SJCRH30 (cell line): ENCODE measurements at places on chromosomes 7 and 10.

- no peaks in the 10 kb centered on the region for H3K36me3 ChIP-seq
- H3K27me3 ChIP-seq: peaks cover 3% of the 10 kb centered on the region; the same call in 1 of the 2 replicates
- no peak overlapping the region for H3K27ac ChIP-seq
- no peak for DNase-seq
- no peak overlapping the region for H3K4me3 ChIP-seq
- peaks cover 11% of the 10 kb centered on the region for H3K4me1 ChIP-seq
Observed at GRCh38 chr7:106061301-106061979, 50.7 kb downstream of the SYPL1 start.

- peaks cover 19% of the 10 kb centered on the region for H3K4me1 ChIP-seq
- H3K27ac ChIP-seq: no peak overlapping the region
- no peaks in the 10 kb centered on the region for H3K27me3 ChIP-seq
- no peaks in the 10 kb centered on the region for H3K36me3 ChIP-seq
Observed at GRCh38 chr10:129946859-129947258, 17.2 kb downstream of the EBF3 start.

GRCh38 chr7:46389146-46389545 lies 468.1 kb upstream of the IGFBP3 start:
- no peak for DNase-seq
- no peaks in the 10 kb centered on the region for H3K36me3 ChIP-seq
- no peaks in the 10 kb centered on the region for H3K4me1 ChIP-seq
- H3K27ac ChIP-seq: no peak overlapping the region
- H3K4me3 ChIP-seq: no peak overlapping the region

DNA sequence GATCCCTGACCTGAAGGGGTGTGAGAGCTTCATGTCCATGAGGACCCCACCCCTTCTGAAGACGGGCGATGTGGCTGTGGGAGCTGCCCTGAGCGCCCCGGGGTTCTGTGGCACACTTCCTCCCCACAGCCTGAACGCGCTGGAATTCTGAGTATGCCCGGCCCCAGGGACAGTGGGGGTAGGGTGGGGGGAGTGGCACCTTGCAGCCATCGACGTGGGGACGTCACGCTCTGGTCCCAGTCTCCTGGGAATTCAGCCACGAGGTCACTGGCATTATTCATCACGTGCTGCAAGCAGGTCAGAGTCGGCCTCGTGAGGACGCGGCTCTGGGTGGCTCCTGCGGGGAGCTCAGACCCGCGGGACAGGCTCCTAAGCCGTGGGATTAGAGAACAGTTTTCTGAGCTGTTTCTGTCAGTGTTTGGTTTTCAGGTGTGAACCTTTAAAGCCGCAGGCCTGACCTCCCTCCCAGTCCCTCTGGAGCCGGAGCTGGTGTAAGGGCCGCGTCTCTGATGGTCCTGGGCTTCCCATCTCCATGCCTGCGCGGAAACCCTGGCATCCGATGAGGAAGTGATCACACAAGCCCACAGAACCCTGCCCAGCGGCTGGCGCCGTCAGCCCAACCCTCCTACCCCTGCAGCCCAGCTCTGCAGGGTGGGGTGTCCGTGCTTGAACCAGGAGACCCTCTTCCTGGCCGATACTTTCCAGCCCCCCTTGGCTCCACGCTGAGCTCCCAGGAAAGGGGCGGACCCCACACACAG lies 16.1 kb downstream of the GPR146 start:
- no peaks in the 10 kb centered on the region for H3K36me3 ChIP-seq
- H3K4me3 ChIP-seq: no peak overlapping the region
- H3K27me3 ChIP-seq: no peaks in the 10 kb centered on the region
- no peak overlapping the region for H3K27ac ChIP-seq
- no peak for DNase-seq

DNA sequence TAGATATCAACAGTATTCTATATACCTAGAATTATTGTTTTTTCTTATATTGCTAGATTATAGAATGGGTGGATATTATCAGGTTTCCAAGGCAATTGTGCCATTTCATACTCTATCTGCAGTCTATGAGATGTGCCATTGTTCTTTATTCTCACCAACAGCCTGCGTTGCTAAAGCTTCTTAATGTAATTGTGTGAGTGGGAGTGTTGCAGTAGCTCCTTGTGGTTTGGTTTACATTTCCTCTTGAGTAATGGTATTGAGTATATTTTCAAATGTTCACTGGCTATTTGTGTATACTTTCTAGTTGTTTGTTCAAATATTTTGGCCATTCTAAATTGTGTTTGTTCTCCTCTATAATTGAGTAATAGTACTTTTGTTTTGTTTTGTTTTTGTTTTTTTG lies 199.2 kb downstream of the TFEC start:
- DNase-seq: no peak
- no peak overlapping the region for H3K4me3 ChIP-seq
- no peaks in the 10 kb centered on the region for H3K36me3 ChIP-seq
- no peak overlapping the region for H3K27ac ChIP-seq

DNA sequence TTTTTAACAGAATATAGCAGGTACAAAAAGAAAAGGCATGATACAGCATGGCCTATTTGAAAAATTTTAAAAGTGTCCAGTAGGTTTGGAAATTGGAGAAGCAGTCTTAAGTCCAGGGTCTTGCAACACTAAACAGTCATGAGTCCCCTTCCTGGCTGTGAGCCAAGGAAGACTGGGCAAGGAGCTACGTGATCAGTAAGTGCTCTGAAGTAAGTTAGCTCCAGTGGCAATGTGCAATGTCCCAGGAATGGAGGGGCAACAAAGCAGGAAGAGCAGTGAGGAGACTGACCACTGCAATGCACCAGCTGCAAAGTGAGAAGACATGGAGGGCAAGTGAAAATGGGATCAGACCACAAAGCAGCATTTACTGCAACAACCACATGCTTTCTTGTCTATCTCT lies 72.9 kb upstream of the GRID1 start:
- DNase-seq: peak; percentile 13
- H3K27ac ChIP-seq: no peak overlapping the region
- peaks cover 47% of the 10 kb centered on the region for H3K36me3 ChIP-seq
- H3K4me1 ChIP-seq: no peaks in the 10 kb centered on the region
- H3K4me3 ChIP-seq: no peak overlapping the region

DNA sequence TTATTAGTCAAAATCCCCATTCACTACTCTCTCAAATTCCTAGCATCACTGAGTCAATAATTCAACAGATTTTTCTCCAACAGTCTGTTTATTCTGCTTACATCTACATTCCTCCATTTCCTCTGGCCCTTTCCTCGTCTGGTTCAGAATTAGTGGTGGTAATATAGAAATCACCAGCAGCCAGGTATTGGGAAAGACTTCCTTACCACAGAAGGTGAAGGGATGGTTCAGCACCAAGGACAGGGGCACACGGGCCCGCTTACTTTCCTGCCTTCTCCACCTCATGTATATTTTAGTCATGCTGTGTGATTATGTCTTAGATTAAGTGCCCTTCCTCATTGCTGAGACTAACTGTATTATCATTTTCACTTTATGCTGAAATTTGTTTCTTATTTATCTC lies 70.4 kb upstream of the APBB1IP start:
- H3K4me1 ChIP-seq: no peaks in the 10 kb centered on the region
- H3K4me3 ChIP-seq: no peak overlapping the region
- no peak overlapping the region for H3K27ac ChIP-seq
- DNase-seq: peak; percentile 44
- H3K27me3 ChIP-seq: no peaks in the 10 kb centered on the region
- H3K36me3 ChIP-seq: no peaks in the 10 kb centered on the region

DNA sequence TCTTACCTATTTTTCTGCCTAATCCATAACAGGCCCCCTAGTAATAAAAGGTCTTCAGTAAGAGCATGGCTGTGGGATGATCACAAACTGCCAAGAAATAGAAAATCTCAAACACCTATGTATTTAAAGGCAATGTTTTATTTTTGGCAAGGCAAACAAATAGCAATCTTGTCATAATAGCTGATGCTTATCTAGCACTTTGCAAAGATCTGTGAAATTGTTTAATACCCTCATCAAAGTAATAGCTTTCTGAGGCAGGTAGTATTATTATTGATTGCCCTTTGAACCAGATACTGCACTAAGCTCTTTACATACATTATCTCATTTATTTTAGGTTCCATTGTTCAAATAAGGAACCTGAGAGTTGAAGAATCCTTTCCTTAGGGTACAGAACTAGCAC lies 1.6 kb upstream of the CADPS2 start:
- no peaks in the 10 kb centered on the region for H3K36me3 ChIP-seq
- no peak for DNase-seq
- peaks cover 3% of the 10 kb centered on the region; the same call in 1 of the 2 replicates for H3K27me3 ChIP-seq
- no peaks in the 10 kb centered on the region for H3K4me1 ChIP-seq
- no peak overlapping the region for H3K27ac ChIP-seq
- no peak overlapping the region for H3K4me3 ChIP-seq

GRCh38 chr7:140059273-140060242 lies 3.2 kb downstream of the PARP12 start:
- H3K4me1 ChIP-seq: peaks cover 11% of the 10 kb centered on the region
- H3K27ac ChIP-seq: no peak overlapping the region
- no peak overlapping the region for H3K4me3 ChIP-seq
- peaks cover 3% of the 10 kb centered on the region; the same call in 1 of the 2 replicates for H3K27me3 ChIP-seq

DNA sequence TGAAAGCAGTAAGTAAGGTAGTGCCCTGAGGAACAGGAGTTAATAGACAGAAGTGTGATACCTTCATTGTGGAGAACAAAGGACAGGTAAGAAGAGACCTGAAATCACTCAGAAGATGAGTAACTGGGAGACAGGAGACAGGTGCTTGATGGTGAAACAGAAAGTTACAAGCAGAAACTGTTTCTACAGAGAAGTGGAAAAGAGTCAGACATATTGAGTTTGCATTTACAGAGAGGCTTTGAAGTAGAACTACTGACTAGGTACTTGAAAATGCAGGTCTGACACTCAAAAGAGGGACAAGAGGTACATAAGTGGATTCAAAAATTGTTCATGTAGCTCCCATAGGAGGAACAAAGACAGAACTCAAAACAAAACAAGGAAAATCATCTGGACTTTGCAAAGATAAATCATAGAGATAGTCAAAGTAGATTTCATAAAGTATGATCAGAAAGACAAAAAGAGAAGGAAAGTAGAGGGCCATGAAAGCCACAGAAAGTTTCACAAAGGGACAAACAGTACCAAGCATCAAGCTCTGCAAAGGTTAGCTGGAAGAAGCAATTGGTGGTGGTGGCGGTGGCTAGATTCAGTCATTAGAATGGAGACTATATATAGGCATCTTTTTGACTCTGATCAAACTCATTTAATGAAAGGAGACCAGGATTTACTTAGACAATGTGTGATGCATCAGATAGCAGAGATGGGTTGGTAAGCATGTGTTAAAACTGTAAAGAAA lies 198.4 kb downstream of the PCLO start:
- no peak overlapping the region for H3K27ac ChIP-seq
- no peak for DNase-seq
- H3K36me3 ChIP-seq: no peaks in the 10 kb centered on the region
- H3K27me3 ChIP-seq: no peaks in the 10 kb centered on the region
- no peaks in the 10 kb centered on the region for H3K4me1 ChIP-seq
- H3K4me3 ChIP-seq: no peak overlapping the region

DNA sequence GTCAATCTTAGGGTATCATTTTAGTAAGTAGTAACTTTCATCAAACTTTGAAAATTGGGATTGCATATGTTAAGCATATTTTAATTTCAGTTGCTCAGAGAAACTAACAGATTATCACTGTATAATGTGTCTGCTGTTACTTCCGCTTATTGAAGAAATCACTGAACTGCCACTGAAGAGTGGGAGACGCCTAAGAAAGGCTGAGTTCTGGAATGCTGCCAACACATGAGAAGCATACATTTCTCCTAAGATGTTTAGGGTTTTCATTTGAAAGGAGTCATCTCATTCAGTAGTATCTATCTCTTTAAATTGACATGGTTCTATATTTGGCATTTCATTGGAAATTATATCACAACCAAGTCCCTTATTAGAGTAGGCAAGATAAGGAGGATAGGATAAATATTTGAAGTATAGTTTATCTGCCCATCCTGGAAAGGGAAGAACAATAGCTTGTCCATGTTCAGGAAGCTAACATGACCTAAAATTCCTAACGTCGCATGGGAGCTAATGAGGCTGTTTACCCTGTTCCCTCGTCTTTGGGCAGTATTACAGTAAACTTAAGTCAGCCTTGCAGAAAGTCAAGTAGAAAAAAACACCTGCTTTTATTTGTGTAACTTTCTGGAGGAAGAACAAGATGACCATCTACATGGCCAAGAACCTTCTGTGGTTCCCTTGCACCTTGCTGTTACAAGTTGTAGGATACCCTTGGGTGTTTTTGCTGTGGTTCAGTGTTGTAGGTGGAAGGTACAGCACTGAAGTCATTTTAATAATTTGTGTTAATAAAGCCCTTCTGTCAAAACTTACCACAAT lies 67.3 kb downstream of the NHLRC2 start:
- peaks cover 4% of the 10 kb centered on the region; the same call in 1 of the 2 replicates for H3K36me3 ChIP-seq
- no peak overlapping the region for H3K4me3 ChIP-seq
- H3K27ac ChIP-seq: no peak overlapping the region
- H3K27me3 ChIP-seq: no peaks in the 10 kb centered on the region

DNA sequence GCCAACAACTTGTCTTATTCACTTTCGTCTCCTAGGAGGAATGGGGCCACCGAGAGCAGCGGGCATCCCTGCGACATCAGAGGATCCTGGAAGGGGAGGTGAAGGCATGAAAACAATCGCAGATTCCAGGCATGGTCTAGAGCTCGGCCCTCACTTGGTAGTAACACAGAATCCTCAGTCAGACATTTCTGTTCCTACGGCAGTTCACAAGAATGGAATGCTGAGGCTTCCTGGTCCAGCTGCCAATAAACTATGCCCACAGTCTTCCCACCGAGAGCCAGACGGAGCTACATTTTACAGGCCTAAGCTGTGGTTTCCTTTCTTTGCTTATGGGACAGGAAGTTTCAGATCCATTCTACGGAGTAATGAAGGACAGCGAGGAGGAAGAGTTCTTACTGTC lies 75.8 kb downstream of the OR13A1 start:
- no peaks in the 10 kb centered on the region for H3K36me3 ChIP-seq
- no peak overlapping the region for H3K27ac ChIP-seq
- no peak overlapping the region for H3K4me3 ChIP-seq
- H3K4me1 ChIP-seq: no peaks in the 10 kb centered on the region
- no peak for DNase-seq
- H3K27me3 ChIP-seq: no peaks in the 10 kb centered on the region

- H3K36me3 ChIP-seq: no peaks in the 10 kb centered on the region
- H3K4me1 ChIP-seq: 0 out of 2 replicates have a peak, but pooled peaks cover 7% of the 10 kb centered on the region
Observed at GRCh38 chr7:105886776-105887175, 10.4 kb upstream of the ATXN7L1 start.

GRCh38 chr7:99631295-99632109 lies 14.8 kb downstream of the ZSCAN25 start:
- H3K27me3 ChIP-seq: no peaks in the 10 kb centered on the region
- H3K4me3 ChIP-seq: no peak overlapping the region
- peaks cover 39% of the 10 kb centered on the region for H3K36me3 ChIP-seq
- no peak overlapping the region for H3K27ac ChIP-seq
- peak; percentile 32 for DNase-seq

DNA sequence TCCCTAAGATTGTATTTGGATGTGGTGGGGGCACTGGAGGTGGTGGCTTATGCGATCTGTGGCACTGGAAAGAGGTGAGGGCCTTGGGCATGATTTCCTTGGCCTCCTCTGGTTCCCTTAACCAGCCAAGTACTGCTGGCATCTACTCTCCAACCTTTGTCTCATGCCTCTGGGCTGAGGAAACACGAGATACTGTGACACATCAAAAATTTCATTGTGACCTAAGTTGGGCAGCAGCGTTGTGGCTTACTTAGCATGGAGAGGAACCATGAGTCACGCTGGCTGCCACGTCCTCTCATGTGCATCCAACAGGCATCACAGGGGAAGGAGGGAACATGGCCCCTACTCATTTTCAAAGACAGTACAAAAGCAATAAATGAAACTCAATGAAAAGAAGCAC lies 29.7 kb upstream of the GSDME start:
- H3K36me3 ChIP-seq: no peaks in the 10 kb centered on the region
- H3K4me1 ChIP-seq: peaks cover 9% of the 10 kb centered on the region
- no peak overlapping the region for H3K4me3 ChIP-seq
- H3K27me3 ChIP-seq: no peaks in the 10 kb centered on the region
- H3K27ac ChIP-seq: peak overlapping the region; percentile 46
- DNase-seq: peak; percentile 74
